ENCODE measurements at places on chromosomes 3 and 15.

GRCh38 chr3:54557538-54558428 is 370.1 kb downstream of the LRTM1 start:
- DNase-seq = no peak

GRCh38 chr3:38644016-38644661 is 5.3 kb downstream of the SCN5A start:
- no peak for DNase-seq

- DNase-seq = no peak
Observed at GRCh38 chr15:77180270-77180669, 109.4 kb upstream of the TSPAN3 start.

DNA sequence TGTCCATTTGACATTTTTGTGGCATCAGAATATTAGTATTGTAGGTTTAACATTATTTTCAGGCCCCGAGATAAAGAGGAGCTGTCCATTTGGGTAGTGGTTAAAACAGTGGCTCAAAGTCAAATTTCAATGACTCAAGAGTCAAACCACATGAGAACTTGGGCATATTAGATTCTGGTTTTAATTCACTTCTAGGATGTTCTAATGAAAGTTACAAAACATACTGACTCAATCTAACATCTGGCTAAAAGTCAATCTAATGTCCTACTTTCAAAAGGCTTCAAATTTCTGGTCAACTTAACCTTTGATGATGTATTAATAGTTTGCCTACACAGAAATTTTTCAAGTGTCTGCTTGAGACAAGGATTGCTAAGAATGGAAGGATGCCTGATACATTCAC is 112.4 kb downstream of the ABI3BP start:
- no peak for DNase-seq

DNA sequence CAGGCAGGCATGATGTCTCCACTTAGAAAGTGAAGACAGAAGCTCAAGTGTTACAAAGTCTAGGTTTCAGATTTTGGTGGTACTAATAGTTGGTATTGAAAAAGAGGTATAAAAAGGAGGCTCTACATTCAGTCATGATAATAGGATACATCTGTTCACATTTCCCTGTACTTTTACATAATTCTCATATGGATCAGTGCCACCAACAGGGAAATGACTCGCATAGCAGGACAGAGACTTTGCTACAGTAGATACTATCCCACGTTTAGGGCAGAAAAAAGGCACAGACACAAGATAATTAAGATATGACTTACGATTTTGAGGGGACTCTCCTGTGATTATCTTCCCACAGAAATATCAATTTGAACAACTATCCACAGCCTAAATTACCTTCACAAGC is 1062.9 kb upstream of the EPHA6 start:
- no peak for DNase-seq

- DNase-seq = no peak
Observed at GRCh38 chr3:61579685-61580084, 18.3 kb downstream of the PTPRG start.

GRCh38 chr3:14371573-14372474 is 30.6 kb upstream of the SLC6A6 start:
- no peak for DNase-seq

- no peak for DNase-seq
Observed at GRCh38 chr15:60679256-60679655, 200.3 kb upstream of the ICE2 start.

- no peak for DNase-seq
Observed at GRCh38 chr3:134928819-134929218, 133.8 kb downstream of the EPHB1 start.

GRCh38 chr3:12973827-12974226 is 99.4 kb downstream of the IQSEC1 start:
- no peak for DNase-seq

DNA sequence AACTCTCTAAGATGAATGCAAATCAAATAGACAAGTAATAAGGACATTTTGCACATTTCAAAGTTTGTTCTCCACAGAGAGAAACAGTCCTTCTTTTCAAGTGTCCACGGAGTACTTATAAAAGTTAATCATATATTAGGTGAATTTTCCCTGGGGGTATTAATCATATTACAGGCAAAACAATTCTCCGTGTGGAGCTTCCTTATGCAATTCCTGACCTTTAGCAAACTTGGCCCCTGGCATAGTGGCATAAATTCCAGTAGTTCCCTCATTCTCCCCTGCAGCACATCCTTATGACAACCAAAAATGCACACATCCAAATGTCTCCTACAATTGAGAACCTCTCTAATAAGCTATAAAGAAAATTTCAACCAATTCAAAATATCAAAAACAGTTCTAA is 34.4 kb downstream of the FSIP1 start:
- DNase-seq = no peak

- no peak for DNase-seq
Observed at GRCh38 chr3:81658322-81658997, 103.0 kb downstream of the GBE1 start.

- DNase-seq = no peak
Observed at GRCh38 chr3:112751564-112752512, 94.8 kb downstream of the CD200R1L start.

DNA sequence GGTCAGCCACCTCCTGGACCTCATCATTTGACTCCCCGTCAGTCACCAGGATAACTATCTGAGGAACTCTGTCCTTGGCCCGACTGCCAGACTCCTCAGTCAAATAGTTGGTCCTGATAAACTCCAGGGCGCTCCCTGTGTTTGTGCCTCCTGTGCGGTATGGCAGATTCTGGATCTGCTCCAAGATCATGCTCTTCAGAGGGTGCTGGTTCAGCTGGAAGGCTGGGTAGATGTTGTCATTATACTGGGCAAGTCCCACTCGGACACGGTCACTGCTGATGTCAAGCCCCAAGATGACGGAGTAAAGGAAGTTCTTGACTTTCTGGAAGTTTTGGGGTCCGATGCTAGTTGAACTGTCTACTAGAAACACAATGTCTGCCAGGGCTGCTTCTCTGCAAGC is 31.1 kb upstream of the CAPN7 start:
- no peak for DNase-seq

- DNase-seq = no peak
Observed at GRCh38 chr15:60510006-60510405, 31.1 kb upstream of the ICE2 start.

- DNase-seq = no peak
Observed at GRCh38 chr3:64617610-64618009, 70.2 kb downstream of the ADAMTS9 start.

DNA sequence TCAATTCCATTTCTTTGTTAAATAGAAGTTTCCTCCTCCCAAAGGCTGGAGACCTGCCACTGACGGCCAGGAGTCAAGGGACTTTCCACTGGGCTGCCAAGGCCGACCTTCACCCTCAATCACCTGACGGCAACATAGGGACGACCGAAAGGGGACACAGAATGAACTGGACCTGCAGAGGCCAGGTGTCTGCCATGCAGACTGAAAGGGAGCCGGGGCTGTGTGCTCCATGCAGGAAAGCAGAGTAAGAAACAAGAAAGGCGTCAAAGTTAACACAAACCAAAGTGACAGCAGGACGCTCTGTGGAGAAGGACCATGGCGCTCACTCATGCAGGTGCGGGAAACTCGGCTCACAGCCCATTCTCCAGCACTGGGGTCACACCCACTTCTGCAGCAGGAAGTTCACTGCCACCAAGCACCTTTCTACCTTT is 26.1 kb downstream of the ZXDC start:
- DNase-seq = no peak

GRCh38 chr3:174417573-174417972 is 441.6 kb upstream of the NAALADL2 start:
- DNase-seq = no peak

- DNase-seq = no peak
Observed at GRCh38 chr15:29589416-29589815, 232.9 kb downstream of the TJP1 start.

DNA sequence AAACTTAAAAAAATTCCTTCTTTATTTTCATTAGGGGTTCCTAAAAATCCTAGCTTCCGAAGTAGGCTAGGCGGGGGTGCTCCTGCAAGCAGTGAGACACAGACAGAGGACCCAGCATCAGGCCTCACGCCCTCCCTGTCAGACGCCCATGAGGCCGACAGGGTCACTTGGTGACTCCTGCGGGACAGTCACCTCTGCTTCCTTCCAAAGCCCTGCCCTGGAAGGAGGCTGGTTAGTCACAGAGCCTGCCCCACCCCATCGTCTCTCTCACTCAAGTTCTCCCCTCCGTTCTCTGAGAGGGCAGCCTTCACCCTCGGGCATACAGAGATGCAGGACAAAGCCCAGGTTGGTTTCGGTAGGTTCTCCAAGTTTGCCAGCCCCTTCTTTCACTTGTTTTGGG is 38.6 kb downstream of the EHD4 start:
- no peak for DNase-seq

GRCh38 chr3:98971169-98971681 is 69.7 kb upstream of the DCBLD2 start:
- no peak for DNase-seq

DNA sequence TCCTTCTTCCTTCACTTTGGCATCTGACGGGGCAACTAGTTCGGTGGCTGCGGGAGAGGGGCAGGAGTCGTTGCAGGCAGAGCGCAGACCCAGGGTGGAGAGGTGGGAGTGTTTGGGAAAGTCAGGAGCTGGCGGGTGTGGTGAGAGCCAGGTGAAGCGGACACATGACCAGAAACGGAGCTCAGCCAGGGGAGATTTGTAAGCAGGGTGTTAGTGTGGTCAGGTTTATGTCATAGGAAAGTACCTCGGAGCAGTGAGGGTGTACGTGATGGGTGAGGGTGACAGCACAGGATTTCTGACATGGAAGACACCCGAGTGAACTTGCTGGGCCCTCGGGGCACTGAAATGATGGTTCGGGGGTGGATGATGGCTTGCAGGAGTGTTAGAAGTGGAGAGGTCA is 247.4 kb upstream of the TPM1 start:
- DNase-seq = no peak

DNA sequence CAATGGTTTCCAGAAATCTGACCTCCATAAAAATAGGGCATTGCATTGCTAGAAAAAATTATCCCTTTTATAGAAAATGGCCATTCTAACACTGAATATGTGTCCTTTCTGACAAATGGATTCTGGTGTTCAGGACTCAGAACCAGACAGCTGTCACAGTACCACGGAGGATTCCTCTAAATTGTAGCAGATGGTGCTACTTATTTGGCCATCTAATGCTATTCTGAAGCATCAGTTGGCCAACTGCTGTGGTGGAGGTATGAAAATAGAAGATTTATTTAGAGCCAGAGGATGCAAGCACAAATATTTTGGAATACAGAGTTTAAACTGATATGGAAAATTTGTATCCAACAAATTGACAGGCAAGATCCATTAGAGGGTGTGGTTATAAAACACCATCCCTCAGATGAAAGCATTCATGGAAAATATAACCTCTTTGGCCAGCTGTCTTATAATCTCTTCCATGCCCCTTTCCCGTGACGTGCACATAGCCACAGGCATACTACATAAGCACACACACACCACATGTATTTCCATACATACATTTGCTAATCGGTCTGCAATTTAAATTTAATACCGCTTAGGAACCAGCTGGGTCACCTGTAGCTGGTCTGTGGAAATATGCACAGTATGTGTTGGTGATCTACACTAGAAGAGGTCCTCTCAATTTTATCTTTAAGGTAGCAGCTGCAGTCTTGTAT is 302.7 kb upstream of the KCNMB2 start:
- DNase-seq = no peak

DNA sequence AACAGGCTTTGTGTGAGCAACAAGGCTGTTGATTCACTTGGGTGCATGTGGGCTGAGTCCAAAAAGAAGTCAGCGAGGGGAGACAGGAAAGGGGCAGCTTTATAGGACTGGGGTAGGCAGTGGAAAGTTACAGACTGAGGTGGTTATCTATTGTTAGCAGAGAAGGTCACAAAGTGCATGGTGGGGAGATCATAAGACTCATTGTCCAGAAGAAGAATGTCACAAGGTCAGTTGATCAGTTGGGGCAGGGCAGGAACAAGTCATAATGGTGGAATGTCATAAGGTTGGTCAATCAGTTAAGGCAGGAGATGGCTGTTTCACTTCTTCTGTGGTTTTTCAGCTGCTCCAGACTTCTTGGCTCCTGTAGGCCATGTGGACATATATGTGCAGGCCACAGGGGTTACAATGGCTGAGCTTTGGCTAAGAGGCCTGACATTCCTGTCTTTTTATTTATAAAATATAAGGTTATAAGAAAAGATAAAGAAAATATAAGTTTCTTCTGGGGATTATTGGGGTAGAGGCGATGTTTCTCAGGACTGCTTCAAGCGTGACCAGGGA is 69.5 kb upstream of the SNTN start:
- no peak for DNase-seq

GRCh38 chr3:18420555-18420954 is 4.6 kb downstream of the SATB1 start:
- no peak for DNase-seq

DNA sequence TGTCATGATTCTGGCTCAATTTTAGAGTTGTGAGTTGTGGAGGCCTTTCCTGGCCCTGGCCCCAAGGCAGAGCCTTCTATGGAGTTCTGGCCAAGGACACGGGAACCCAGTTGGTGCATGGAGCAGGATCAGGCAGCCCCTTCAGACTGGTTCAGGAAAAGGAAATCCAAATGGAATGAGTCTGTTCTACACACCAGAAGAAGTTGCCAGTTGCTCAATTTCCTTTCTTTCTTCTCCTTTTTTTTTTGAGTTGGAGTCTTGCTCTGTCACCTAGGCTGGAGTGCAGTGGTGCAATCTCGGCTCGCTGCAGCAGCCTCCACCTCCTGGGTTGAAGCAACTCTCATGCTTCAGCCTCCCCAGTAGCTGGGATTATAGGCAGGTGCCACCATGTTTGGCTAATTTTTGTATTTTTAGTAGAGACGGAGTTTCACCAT is 28.9 kb upstream of the BHLHE40 start:
- no peak for DNase-seq

- DNase-seq = no peak
Observed at GRCh38 chr3:63795438-63795837, 23.7 kb upstream of the C3orf49 start.

DNA sequence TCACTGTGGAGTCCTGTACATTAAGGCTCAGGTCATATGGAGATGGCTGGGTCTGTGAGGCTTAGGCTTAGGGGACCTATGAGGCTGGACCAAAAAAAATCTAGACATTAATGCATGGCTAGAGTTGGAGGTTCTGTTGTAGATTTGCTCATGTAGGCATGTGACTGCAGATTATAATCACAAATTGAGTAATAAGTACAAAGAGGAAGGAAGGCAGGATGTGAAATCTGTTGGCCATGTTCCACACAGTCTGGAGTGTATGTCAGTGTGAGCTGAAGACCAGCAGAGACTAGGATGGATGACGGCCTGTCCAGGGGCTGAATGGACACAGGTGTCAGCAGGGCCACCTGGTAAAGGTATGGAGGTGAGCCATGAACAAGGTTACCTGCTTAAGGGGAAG is at the start of gene ST3GAL6:
Gene ST3GAL6, plus strand, starts transcription at position 265 of the 400 bp plus-strand sequence. CDS start 5,101 bp downstream, outside the sequence.
- no peak for DNase-seq

GRCh38 chr3:112557976-112558375 is 3.8 kb downstream of the ATG3 start:
- DNase-seq = no peak

DNA sequence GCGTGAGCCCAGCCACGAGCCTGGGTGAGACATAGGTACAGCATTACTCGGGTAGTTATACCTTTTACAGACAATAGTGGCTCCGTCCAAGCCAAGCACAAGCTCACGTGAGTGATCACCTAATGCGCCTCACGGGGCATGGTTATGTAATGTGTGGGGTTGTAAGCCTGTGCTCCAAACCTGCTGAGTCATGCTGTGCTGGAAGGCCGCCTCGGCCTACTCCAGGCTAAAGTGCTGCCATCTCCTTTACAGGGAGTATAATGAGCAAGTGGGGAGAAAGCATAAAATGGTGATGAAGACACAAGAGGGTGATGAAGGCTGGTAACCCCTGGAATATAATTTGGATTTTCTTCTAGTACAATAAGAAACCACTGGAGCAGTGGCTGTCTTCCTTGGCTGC is 175.8 kb upstream of the STT3B start:
- DNase-seq = no peak
